Activated CD4-positive, alpha-beta memory T cell treated with anti-CD3 and anti-CD28 coated beads for 36 hours (primary cell): ENCODE measurements at places on chromosomes 2 and 18. TPM values are rescaled to one million over a fixed set of nuclear protein-coding genes. Genes with fewer than 3 reads are reported as not detected.

GRCh38 chr2:6975988-6976387 lies 58.8 kb downstream of the RNF144A start:
- no peak overlapping the region for H3K4me3 ChIP-seq
- H3K36me3 ChIP-seq, result peaks cover 18% of the 10 kb centered on the region
- H3K27ac ChIP-seq, result no peak overlapping the region
- peaks cover under 1% of the 10 kb centered on the region for H3K4me1 ChIP-seq

DNA sequence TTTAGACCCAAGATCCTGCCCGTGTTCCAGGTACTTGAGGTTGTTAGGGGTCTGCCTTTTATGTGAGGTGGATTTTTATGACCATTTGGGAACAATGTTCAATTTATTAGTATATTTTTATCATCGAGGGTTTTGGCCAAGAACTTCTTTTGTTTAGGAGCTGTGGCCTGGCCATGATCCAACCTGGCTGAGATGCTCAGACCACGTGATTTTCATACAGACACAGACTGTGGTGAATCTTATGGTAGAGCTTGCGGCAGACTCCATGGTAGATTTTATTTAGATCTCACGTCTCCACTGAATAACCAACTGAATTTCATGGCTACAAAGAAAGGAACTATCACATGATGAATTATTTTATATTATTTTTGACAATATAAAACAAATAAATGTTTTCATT lies 405.5 kb upstream of the VWC2L start:
- no peak overlapping the region for H3K27ac ChIP-seq
- H3K36me3 ChIP-seq, result no peaks in the 10 kb centered on the region
- no peaks in the 10 kb centered on the region for H3K27me3 ChIP-seq
- H3K4me1 ChIP-seq, result no peaks in the 10 kb centered on the region
- no peak overlapping the region for H3K4me3 ChIP-seq

DNA sequence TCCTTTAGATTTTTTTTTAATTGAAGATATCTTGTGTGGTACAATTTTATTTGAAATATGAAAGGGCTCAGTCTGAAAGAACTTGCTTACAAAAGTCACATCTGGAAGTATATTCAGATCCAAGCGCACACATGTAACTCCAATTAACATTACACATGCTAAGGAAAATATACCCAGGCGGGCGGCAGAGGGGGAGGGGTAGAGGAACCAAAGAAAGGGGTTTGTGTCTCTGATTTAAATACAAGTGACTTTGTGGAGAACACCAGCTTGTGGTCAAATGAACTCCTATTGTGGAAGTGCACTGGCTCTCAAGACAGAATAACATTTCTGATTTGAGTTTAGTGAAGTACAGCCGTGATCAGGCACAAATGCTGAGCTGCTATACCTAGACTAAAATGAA lies 280.2 kb upstream of the SOX11 start:
- no peaks in the 10 kb centered on the region for H3K4me1 ChIP-seq
- H3K4me3 ChIP-seq, result no peak overlapping the region
- DNase-seq, result no peak
- no peaks in the 10 kb centered on the region for H3K27me3 ChIP-seq
- no peak overlapping the region for H3K27ac ChIP-seq
- no peaks in the 10 kb centered on the region for H3K36me3 ChIP-seq

The NYAP2 gene
- total RNA-seq, result not detected

- H3K4me1 ChIP-seq, result no peaks in the 10 kb centered on the region
- DNase-seq, result no peak
- no peak overlapping the region for H3K4me3 ChIP-seq
- no peaks in the 10 kb centered on the region for H3K36me3 ChIP-seq
- H3K27me3 ChIP-seq, result peaks cover 21% of the 10 kb centered on the region
These were observed 209.8 kb upstream of the SH3BP4 start for GRCh38 chr2:234741976-234742375.

The SLC16A14 gene
- total RNA-seq, result 1.1 TPM

The CROCC2 gene
- total RNA-seq, result not detected

The HOXD11 gene
- not detected for total RNA-seq

The EIF5B gene
- total RNA-seq, result 69.7 TPM

GRCh38 chr2:15640261-15640711 lies 48.6 kb downstream of the DDX1 start:
- DNase-seq, result no peak
- H3K4me3 ChIP-seq, result no peak overlapping the region
- no peak overlapping the region for H3K27ac ChIP-seq
- no peaks in the 10 kb centered on the region for H3K4me1 ChIP-seq
- H3K36me3 ChIP-seq, result peaks cover 39% of the 10 kb centered on the region
- no peaks in the 10 kb centered on the region for H3K27me3 ChIP-seq

The MERTK gene
- total RNA-seq, result 1.0 TPM

- peaks cover 10% of the 10 kb centered on the region for H3K27me3 ChIP-seq
- no peaks in the 10 kb centered on the region for H3K36me3 ChIP-seq
- peaks cover 41% of the 10 kb centered on the region for H3K4me1 ChIP-seq
These were observed 45.6 kb upstream of the ODC1 start for GRCh38 chr2:10493634-10494281.

GRCh38 chr2:27735263-27735904 lies 36.1 kb upstream of the MRPL33 start:
- H3K36me3 ChIP-seq, result no peaks in the 10 kb centered on the region
- peak overlapping the region; percentile 29 for H3K4me3 ChIP-seq
- DNase-seq, result peak; percentile 80
- H3K27me3 ChIP-seq, result no peaks in the 10 kb centered on the region
- peak overlapping the region; percentile 47 for H3K27ac ChIP-seq
- peaks cover 18% of the 10 kb centered on the region for H3K4me1 ChIP-seq

DNA sequence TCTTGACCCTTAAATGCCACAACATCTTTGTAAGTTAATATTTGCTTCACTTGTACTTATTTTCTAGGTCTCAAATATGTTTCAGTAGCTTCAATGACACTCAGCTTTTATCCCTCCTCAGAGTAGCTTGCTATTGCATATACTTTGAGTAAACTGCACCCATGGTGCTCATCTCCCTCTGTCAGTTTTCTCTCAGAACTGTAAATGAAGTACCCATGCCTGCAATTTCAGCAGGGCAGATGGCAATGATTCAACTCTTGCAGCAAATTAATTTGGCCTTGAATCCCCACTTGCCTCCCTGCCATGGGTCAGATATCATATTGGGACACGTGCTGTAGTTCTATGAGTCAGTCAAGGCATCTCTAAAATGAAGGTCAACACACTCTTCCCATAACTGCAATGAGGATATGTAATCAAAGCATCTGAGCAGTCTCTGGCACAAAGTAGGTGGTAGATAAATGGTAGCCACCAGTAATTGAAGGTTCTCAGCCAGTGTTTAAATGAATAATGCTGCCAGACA lies 225.8 kb downstream of the PIEZO2 start:
- no peaks in the 10 kb centered on the region for H3K4me1 ChIP-seq
- H3K4me3 ChIP-seq, result no peak overlapping the region
- H3K27me3 ChIP-seq, result no peaks in the 10 kb centered on the region
- no peak overlapping the region for H3K27ac ChIP-seq
- DNase-seq, result no peak

GRCh38 chr2:223865907-223866508 lies 28.6 kb upstream of the AP1S3 start:
- peaks cover 18% of the 10 kb centered on the region for H3K4me1 ChIP-seq
- H3K27ac ChIP-seq, result no peak overlapping the region
- peaks cover 5% of the 10 kb centered on the region for H3K36me3 ChIP-seq
